Temporal lobe (tissue), 4 donors: ENCODE measurements at places on chromosomes 2 and 18. TPM values are rescaled to one million over a fixed set of nuclear protein-coding genes. Genes with fewer than 3 reads are reported as not detected.

Gene TGFA
- total RNA-seq, result 3.7 TPM

Gene CD8B2
- under 0.01 TPM for total RNA-seq

Gene RUFY4
- total RNA-seq, result not detected

Gene DLX1
- total RNA-seq, result 20.2 TPM
